ENCODE measurements at places on chromosomes 6 and 20. TPM values are rescaled to one million over a fixed set of nuclear protein-coding genes. Genes with fewer than 3 reads are reported as not detected.

HTR1B gene
- not detected for total RNA-seq

ARMH2 gene
- total RNA-seq: not detected

GPX5 gene
- total RNA-seq: not detected

DNA sequence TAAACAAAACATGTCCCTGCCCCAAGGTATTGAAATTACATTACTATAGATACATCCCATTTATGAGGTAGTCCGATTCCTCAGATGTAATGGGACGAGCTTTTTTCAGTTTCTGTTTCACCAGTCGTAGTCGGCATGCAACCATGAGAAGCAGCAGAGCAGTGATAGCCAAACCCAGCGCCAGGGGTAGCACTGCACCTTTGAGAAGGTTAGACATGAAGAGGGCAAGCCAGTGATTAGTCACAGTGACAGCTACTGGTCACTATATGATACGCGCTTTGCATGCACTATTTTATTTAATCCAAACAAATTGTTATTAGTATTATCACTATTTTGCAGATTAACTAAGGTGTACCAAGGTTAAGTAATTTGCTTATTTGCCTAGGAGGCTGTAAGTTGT, 43.7 kb downstream of the LRP11 start:
- no peak for DNase-seq

DNA sequence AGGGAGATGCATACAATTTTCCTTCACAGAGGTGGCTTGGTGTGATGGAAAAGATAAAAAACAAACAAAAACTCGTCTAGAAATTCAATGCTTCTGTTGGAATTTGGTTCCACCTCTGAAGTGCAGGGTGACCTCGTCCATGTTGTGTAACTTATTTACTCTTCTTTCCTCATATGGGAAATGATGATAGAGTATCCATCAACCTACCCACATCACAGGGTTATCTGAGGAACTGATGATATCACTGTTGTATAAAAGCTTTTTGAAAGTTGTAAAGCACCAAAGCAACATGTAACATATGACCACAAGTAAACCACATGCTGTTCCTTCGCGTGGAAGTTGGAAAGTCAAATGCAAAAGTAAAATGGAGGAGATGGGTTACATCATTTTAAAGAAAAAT, 212.0 kb upstream of the SGK1 start:
- DNase-seq: no peak

DNA sequence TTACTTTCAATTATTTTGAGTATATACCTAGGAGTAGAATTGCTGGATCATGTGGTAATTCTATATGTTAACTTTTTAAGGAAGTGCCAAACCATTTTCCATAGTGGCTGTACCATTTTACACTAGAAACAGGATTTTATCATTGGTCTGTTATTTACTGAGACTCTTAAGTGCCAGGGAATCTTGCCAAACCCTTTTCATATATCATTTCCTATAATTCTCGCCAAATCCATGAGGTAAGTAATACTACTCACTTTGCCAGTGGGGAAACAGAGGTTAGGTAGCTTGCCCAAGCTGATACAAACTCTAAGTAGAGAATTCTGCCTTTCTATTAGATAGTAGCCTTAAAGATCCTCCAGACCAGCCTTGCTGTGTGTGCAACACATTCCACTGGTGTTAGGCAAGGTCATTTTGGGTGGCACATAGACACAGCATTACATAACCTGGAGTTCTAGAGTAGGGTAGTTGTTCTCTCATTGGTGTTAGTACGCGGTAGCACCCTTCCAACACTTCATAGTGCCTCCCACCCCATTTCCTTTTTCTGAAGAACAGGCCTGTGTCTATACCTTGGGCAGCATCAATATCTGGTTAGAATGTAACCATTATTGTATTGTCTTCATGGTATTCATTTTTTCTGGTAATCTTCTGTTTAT, 65.5 kb downstream of the ARID1B start:
- DNase-seq: no peak
